ENCODE measurements at places on chromosomes 4 and X.
A peak's percentile ranks its signal among the peaks of the same experiment; 100 is the strongest.

DNA sequence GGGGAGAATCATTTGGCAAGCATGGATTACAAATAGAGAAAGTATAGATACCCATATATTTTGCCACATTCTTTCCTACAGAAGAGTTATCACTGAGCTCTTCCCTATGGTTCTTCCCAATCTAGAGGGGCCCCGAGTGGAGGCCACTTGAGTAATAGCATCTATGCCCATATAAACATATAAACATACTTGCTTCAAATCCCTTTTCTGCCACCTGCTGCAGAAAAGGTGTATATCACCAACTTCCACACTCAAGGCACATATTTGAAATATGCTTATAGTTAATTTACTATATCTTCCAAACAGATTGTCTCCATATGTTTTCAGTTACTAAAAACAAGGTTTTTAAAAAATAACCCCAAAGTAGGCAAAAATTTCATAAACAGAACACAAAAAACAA, 642.8 kb upstream of the DIPK2B start:
- DNase-seq, result no peak

DNA sequence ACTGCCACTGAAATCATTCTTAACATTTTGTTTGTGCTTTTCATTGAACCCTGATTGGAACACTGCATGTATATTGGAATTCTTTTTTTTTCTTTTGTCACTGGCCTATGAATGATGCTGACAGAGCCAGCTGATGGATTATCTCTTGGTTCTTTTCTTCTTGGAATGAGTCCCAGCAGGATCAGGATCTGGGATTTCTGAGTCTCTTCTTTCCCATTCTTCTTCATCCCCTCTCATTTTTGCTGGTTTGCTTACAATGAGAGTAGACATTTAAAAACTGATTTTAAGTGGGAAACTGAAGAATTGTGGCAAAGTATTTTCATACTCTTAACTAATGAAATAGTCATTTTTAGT, 9.0 kb downstream of the DCUN1D4 start:
- no peak for DNase-seq

GRCh38 chr4:63458010-63458409, 951.2 kb downstream of the TECRL start:
- DNase-seq, result peak; percentile 58

GRCh38 chr4:189850239-189850856, 90.3 kb upstream of the FRG1 start:
- DNase-seq, result no peak

- DNase-seq, result no peak
Observed at GRCh38 chr4:7276515-7276914, 84.2 kb downstream of the SORCS2 start.

GRCh38 chr4:726235-726787, 20.7 kb downstream of the PCGF3 start:
- DNase-seq, result no peak

- DNase-seq, result no peak
Observed at GRCh38 chr4:1405636-1406393, 427 bp downstream of the NKX1-1 start.

DNA sequence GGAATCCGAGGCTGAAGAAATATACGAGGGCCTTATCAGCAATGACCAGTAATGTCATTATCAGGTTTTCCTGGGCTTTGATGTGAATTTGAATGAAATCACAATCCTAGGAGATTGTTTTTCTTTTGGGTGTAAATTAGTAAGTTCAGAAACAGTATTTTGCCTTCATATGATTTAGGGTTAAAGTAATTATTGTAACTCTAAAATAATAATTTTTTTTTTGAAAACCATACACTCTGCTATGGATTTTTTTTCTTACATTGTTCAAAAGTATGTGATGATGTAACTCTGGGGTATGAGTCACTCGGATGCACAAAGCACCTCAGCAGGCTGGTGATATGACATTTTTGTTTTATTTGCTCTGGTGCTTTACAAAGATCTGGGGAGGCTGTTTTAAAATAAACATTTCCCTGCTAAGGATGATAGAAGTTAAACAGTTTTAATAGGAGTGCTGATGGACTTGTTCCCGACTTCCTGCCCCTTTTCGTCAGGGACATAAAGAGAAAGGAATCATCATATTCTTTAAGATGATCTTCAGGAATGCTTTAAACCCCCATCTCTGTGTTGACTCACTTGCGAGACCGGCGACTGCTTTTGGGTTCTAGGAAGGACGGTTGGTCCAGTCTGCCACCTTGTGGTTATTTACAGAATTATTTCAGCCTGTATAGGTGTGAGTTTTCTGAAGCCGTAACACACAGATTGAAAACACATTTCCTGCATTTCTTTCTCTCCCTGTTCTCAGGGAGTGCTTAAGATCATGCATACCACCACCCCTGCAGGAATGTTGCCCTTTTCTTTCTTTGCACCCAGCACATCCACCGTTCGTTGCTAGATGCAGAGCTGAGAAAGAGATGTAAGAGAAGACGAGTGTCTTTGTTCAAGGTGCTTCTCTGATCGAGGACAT, 72.5 kb downstream of the RAPGEF2 start:
- peak; percentile 95 for DNase-seq

- DNase-seq, result no peak
Observed at GRCh38 chrX:112391313-112391712, 288.4 kb downstream of the LHFPL1 start.

DNA sequence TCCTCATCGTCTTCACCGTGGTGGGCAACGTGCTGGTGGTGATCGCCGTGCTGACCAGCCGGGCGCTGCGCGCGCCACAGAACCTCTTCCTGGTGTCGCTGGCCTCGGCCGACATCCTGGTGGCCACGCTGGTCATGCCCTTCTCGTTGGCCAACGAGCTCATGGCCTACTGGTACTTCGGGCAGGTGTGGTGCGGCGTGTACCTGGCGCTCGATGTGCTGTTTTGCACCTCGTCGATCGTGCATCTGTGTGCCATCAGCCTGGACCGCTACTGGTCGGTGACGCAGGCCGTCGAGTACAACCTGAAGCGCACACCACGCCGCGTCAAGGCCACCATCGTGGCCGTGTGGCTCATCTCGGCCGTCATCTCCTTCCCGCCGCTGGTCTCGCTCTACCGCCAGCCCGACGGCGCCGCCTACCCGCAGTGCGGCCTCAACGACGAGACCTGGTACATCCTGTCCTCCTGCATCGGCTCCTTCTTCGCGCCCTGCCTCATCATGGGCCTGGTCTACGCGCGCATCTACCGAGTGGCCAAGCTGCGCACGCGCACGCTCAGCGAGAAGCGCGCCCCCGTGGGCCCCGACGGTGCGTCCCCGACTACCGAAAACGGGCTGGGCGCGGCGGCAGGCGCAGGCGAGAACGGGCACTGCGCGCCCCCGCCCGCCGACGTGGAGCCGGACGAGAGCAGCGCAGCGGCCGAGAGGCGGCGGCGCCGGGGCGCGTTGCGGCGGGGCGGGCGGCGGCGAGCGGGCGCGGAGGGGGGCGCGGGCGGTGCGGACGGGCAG, 792 bp downstream of the ADRA2C start:
- DNase-seq, result no peak

GRCh38 chr4:48203819-48204218, 65.8 kb downstream of the TEC start:
- DNase-seq, result no peak

GRCh38 chr4:162847945-162848549, 318.6 kb downstream of the NAF1 start:
- DNase-seq, result no peak

DNA sequence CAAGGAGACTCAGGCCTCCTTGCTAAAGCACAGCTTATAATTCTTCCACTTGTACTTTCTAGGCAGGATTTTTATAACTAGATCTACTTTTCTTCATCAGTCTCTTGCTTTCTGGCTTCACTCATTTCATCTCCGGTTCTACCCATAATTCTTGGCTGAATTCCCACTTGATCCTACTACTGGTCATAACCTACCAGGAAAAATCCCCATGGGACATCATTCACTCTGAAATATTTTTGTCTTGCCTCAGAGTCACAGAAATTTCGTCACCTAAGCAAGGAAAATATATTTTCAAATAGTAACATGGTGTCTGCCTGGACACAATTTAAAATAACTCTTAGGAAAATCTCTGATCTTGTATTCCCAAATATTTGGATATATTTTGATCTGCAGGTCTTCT, 122.3 kb downstream of the TEX13A start:
- no peak for DNase-seq

DNA sequence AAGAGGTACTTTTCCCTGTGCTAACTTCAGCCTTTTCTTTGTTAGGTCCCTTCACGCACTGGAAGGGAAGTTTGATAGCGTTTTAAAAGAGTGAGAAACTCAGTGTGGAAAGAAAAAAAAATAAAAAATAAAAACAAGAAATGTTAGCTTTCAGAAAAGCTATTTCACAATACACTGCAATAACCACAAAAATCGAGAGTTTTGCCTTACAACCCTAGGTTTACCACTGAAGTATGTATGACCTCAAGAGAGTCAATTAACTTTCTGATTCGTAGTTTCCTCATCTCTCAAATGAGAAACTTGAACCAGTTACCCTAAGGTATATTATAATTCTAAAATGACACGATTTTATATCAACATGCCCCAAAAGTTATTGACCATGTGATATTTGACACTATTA, 93.9 kb upstream of the JADE1 start:
- DNase-seq, result peak; percentile 8

DNA sequence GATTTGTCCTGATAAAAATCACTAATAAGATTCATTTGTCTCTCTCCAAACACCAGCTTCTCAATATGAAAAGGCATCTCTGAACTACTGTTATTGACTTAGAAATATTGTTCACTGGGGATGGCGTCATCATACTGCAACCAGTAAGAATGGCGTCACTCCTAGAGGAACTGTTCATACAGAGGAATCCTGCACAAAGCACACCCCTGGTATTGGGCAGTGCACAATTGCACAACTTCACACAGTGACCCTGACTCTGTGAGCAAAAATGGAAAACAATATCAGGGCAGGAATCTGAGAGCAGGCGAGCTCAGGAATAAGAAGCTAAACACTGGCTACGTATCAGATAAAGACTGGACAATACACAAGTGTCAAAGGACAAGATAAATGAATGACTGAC, 66.7 kb upstream of the PNPLA4 start:
- DNase-seq, result no peak

DNA sequence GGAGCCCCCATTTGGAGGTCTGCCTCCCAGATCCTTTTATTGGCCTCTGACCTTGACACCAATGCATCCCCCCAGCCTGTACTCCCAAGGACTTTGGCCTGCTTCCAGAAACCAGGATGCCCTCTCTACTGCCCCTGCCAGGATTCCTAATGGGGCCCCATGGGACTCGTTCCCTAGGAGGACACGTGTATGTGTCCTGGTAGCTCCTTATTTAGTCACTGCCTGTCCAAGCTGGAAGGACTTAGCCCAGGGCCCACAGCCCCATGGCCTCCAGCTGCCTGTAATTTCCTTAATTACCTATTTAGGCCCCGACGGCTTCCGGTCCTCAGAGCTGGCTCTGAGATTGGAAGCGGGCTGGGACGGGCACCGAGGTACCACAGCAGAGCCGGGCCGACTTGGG, 9.4 kb downstream of the ATP2B3 start:
- DNase-seq, result no peak

DNA sequence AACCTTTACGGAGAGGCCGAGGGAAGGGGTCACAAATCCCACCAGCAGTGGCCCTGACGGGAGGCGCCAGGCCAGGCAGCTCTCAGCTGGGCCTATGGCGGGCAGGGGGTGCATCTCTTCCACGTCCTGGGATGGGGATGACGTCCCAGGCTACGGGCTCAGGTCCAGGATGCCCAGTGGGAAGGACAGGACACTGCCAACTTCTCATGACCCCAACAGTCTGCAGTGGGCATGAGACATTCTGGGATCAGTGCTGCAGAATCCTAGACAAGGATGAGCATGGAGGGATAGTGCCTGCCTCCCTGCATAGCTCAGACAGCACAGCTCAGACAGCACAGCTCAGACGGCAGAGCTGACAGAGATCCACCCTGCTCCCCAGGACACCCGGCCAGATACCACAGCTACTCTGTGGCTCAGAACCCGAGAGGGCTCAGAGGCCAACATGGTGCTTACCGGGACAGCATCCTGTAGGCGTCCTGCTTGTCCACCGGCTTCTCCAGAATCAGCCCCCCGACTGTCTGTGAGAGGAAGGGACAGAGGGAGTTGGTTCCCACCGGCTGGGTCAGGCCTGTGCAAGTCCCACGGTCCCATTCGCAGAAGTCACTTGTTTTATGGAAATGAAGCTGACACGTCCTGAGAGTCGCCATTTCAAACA, 17.3 kb downstream of the ASMTL start:
- no peak for DNase-seq

DNA sequence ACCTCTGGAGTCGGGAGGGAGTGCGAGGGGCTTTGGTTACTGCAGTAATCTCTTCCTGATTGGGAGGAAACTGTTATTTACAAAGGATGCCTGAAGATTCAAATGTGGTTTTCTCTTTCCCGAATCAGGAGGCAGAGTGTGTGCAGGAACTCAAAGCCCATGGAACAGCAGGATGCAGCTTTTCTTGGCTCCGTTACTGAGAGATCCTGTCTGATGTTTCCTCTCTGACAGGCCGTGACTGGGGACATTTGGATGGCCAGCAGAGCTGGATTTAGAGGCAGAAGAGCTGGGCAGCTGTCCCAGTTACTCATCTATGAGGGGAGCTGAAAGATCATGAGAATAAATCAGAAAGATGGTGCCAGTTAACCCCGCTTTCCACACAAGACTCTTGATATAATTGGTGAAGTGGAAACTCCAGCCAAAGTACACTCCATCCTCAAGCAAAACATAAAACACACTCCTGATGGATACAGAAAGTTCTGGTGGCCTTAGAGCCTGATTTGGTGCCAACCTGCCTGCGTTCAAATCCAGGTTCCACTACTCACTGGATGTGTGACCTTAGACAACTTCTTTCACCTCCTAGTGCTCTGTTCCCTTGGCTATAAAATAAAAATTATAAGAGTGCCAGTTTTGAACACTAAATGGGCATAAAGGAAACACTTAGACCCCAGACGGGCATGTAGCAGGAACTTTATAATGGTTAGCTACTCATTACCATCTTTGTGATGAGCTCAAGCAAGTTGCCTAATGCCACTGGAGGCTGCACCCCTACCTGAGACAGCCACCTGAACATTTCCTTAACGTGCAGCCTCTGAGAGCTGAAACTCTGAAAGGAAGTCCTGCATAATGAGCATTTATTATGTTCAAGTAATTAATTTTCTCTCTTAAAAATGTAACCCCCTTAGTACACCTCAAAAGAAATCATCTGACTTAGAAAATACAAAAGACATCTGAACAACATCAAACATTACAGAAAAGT, 349.0 kb upstream of the GATB start:
- DNase-seq, result no peak

GRCh38 chrX:46710927-46711623, 47.8 kb downstream of the SLC9A7 start:
- no peak for DNase-seq

GRCh38 chr4:143514497-143514896, 995 bp downstream of the SMARCA5 start:
- no peak for DNase-seq
